ENCODE measurements at places on chromosomes 4 and X.

GRCh38 chrX:151697522-151697921 is 2.3 kb downstream of the PRRG3 start:
- no peak for DNase-seq

DNA sequence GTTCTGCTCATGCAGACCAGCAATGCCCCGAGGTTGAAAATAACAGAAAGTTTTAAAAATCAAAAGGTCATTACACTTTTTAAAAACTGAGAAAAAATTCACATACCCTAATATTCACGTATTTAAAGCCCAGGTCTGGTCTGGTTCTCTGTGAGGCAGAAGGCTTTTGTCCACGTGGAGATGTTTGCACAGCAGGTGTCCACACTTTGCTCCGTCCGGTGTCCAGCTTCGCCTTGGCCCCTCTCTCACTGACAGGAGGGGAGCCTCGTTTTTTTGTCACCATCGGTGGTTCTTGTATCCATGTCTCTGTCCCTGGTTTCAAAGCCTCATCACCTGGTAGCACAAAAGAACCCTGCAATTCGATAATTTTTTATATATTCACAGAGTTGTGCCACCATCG is 434.6 kb upstream of the FRG1 start:
- no peak for DNase-seq

GRCh38 chr4:179441596-179441995 is 1999.4 kb upstream of the AGA start:
- no peak for DNase-seq

GRCh38 chr4:2370597-2371320 is 47.7 kb downstream of the ZFYVE28 start:
- DNase-seq = no peak
